Fibroblast of skin of scalp (primary cell): ENCODE measurements at places on chromosomes 1 and 21.

GRCh38 chr1:208587110-208587509 is 342.9 kb upstream of the PLXNA2 start:
- DNase-seq, result no peak

GRCh38 chr1:204464187-204464631 is 30.4 kb downstream of the PIK3C2B start:
- no peak for DNase-seq

GRCh38 chr1:2506901-2507565 is 19.4 kb downstream of the PANK4 start:
- DNase-seq, result no peak

DNA sequence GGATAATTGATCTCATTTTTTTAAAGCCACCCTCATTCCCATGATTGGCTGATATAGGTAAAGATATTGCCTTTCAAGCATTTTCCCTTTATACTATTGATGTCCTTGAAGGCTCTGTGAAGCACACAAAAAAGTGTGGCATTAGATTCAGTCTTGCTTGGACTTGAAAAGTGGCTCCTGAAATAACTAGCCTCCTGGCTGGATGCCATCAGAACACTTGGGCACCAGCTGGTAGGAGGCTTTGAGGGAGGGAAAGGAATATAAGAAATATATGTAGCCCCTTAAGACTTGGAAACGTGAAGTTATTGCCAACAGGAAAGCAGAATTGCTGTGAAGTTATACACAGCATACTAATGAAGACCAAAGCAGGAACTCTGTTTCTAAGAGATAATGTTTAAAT is 14.1 kb downstream of the MTR start:
- DNase-seq, result no peak

GRCh38 chr1:238673561-238673960 is 712.8 kb upstream of the CHRM3 start:
- DNase-seq, result no peak

DNA sequence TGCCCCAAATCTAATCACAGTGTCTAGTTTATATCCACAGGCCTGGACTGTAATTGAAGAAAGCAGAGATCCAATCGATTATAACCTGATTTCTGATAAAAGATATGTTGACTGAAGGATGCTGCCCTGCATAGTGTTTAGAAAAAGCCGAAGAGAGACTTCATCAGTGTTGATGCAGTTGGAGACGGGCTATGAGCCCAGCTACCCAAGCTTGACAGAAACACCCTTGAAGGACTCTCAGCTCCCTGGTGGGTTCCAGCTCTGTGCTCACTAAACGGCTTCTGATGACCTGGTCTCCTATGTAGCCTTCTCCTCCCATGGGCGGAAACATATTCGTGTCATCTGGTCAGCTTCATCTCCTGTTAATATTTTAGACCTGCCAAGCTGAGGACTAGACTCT is 10.2 kb downstream of the FAM89A start:
- no peak for DNase-seq

DNA sequence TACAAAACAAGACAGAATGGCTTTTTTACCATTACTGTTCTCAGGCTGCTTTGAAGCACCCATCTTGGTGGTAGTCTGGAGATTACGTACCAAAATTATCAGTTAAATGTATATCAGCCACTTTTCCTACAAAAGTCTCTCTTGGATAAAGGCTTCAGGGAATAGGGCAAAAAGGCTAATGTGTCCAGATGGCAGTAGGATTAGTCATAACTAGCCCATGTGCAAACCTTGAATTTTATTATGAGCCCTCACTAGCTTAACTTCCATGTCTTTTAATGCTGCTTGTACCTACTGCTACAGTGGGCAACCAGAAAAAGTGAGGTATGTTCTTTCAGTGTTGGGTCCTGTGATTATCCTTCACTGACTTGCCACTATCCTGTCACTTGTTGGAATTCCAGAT is 51.0 kb downstream of the PLPPR4 start:
- DNase-seq, result no peak

DNA sequence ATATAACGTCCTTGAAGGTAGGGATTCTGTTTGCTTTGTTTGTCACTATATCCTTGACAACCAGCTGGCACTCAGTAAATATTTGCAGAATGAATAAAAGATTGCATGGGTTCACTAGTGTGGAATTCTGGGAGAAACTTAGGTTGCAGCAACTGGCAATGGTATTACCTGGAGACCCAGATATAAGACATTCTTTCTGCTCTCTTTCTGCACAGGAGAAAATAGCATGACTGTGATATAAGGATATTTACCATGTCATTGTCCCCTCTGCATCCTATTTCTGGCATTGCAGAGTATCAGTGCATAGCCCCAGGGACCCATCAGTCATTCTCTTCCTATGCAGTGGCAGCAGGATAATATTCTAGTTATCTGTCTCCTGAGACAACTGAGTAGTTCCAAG is 308.9 kb upstream of the LRRC7 start:
- no peak for DNase-seq

- no peak for DNase-seq
Observed at GRCh38 chr1:117594261-117594990, 11.4 kb upstream of the TENT5C start.
